ENCODE measurements at places on chromosomes 11 and 22.
A peak's percentile ranks its signal among the peaks of the same experiment; 100 is the strongest.

DNA sequence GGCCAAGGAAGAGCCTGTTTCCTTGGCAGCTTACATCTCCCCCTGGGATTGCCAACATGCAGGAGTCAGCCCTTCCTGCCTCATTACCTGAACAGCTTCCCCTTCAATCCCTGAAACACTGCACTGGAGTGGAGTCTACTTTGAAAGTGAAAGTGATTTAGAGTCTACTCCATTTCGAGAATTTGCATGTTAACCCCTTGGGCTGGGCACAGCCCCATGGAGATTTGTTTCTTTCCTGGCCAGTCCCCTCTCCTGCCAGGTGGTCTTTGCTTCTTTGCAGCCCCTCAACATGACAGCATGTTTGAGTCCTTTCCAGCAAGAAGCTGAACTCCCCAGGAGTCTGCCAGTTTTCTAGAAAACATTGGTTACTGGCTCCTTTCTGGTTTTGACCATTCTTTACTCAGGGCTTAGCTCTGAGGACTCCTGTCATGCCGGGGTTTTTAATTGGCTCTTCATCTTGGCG lies 59.9 kb downstream of the TRAF6 start:
- no peak for DNase-seq

DNA sequence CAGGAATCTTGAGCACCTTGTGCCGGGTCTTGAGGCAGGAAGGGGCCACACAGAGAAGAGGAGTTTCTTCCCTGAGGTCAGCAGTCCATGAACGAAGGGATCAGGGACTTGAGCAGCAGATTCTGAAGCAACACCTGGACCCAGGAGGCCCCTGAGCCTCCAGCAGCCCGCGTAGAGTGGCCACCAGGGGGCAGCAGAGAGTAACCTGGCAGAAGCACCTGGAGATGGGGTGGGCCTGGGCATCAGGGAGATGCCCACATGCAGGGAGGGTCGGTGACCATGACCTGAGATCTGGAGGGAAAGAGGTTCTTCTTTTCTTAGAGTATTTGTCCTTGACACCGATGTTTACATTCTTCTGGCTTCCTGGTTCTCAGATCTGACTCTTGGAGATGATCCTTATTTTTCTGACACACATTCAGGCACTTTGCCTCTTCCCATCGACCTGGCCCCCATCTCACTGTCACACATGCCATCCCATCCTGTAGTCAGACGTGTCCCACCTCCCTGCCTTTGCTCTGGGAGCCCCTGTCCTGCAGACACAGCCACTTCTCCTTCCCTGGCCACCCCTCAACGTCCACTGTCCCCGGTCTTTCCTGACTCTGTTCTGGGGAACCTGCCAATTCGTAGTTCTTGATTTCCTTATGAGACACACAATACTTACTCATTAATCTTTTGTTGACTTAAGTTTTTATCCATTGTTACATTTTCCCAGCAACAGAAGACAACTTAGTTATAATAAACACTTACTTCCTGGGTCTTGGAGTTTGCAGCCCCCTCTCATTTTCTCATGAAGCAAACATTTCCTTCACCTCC lies 66.5 kb downstream of the GGTLC2 start:
- DNase-seq = peak; percentile 72

DNA sequence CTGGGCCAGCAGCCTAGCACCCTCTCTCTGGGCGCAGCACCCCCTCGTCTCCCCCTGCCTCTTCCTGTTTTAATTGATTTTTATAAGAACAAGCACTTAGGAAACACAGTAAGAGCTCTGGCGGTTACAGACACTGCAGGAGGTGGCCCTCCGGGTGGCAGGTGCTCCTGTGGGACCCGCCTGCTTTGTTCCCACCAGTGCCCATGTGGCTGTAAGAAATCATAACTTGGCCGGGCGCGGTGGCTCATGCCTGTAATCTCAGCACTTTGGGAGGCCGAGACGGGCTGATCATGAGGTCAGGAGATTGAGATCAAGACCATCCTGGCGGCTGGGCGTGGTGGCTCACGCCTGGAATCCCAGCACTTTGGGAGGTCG lies 18.4 kb downstream of the TSPAN4 start:
- no peak for DNase-seq

DNA sequence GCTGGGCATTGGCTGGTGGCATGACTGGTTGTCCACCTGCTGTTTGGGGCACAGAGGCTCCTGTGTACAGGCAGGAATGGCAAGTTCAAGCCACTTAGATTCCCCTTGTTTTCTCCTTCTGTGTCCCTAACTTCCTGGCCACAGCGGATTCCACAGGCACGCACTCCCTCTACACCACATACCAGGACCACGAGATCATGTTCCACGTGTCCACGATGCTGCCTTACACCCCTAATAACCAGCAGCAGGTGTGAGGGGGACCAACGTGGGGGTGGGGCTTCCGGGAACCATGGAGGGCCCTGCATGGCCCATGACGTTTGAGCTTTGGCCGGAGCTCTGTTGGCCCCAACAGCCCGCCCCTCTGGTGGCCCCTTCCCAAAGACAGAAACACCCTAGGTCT lies 7.8 kb downstream of the SIPA1 start:
- DNase-seq = no peak

DNA sequence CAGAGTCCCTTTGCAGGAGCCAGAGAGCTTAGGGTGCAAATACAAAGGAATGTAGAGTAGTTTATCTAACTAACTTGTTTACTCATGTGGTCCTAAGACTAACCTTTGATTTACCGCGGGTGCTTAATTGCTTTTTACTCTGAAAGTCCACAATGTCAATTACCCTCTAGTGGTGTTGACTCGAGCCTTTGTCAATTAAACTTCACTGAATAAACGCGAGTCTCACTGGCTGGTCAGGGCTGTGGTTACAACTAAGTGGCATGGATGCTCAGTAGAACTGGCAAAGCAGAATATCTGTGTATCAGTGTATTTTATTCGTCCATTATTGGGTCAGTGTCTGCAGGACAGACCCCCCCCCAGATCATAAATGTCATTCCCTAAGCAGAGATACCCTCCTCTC lies 181.7 kb downstream of the OR4C45 start:
- no peak for DNase-seq

GRCh38 chr11:802693-803466 lies 2.2 kb downstream of the PIDD1 start:
- no peak for DNase-seq

- no peak for DNase-seq
These were observed 11.7 kb upstream of the C1QTNF6 start for GRCh38 chr22:37199760-37200108.
